Osteoblast (primary cell): ENCODE measurements at places on chromosomes 6 and 20. TPM values are rescaled to one million over a fixed set of nuclear protein-coding genes. Genes with fewer than 3 reads are reported as not detected.

DNA sequence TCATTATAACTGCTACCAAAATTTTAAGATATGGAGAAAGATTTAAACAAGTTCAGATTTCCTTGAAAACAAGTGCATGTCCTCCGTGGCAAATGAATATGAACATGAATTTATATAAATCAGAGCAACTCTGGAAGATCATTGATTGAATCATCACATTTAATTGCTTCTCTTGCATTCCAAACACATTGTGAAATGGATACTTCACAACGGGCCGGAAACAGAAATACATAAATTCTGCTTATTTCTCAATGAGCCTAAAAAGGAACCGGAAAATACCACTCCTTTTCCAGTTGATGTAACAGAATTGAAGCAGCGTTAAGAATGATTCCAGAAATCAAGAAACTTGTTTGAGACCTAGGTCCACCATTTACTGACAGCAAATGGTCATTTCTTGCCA lies 134.6 kb upstream of the BTN3A2 start:
- no peak overlapping the region for H3K27ac ChIP-seq
- no peak for DNase-seq
- no peaks in the 10 kb centered on the region for H3K36me3 ChIP-seq
- H3K4me1 ChIP-seq, result peaks cover 23% of the 10 kb centered on the region

DNA sequence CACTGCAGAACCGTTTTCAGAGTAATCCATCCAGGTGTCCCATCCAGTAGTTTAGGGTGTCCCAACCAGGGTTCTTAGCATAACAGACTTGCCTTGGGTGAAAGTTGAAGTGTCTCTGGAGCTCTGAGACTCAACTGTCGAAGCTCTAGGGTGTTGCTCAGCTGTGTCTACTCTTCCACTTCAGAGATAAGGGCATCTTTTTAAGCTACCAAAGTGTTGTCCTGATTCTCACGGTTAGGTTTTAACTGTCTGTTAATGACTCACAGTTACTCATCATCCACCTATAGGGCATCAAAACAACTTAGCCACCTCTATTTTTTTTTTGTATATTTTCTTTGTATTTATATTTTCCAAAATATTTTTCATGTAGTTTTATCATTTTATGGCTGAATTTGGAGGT lies 36.9 kb upstream of the TBX18 start:
- DNase-seq, result no peak
- peaks cover 10% of the 10 kb centered on the region for H3K4me1 ChIP-seq
- no peak overlapping the region for H3K4me3 ChIP-seq

Gene SLC26A8
- under 0.01 TPM in 1 of 2 replicates, not detected in the other for total RNA-seq

Gene DEFB132
- total RNA-seq, result not detected in 2 replicates

DNA sequence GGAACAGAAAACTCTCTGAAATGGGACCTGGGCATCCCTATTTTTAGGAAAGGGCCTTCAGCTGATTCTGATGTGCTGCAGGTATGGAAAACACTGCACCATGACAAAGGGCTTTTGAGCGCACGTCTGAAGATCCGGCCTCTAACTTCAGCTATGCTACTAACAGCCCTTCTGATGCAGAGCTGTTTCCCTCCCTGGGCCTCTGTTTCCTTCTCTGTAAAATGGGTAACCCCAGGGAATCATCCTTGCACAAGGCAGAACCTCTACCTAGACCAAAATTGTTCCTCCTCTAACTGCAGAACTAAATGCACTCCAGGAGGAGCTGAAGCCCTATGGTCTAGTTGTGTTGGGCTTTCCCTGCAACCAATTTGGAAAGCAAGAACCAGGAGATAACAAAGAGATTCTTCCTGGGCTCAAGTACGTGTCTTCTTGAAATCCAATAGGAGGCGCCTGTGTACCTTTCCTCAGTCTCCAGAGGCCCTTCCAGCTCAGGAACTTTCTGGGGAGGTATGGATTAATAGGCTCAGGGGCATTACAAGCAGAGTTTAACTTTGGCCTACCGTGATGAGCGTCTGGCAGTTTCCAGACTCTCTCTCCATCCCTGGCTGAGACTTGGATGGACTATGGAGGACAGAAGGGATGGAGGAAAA lies 5.9 kb downstream of the GPX5 start:
- H3K27me3 ChIP-seq, result no peaks in the 10 kb centered on the region
- H3K27ac ChIP-seq, result no peak overlapping the region
- no peaks in the 10 kb centered on the region for H3K36me3 ChIP-seq

DNA sequence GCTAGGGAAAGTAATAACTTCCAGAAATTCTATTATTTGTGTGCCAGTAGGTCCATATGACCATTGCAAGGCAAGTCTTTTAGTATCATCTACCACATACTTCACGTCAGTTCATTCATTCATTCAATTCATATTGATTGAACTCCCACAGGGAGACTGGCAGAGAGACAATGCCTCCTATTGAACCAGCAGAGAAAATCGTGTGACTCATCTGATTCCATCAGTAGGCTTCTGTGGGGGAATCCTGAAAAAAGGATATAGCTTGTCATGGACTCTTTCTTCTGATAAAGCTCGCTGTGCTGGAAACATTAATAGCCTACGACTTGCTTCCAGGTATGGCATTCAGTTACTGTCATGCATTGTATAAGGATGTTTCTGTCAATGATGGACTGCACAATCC lies 45.3 kb upstream of the CNR1 start:
- no peaks in the 10 kb centered on the region for H3K36me3 ChIP-seq
- H3K4me3 ChIP-seq, result no peak overlapping the region
- no peaks in the 10 kb centered on the region for H3K27me3 ChIP-seq
- no peaks in the 10 kb centered on the region for H3K4me1 ChIP-seq
- H3K27ac ChIP-seq, result no peak overlapping the region
- no peak for DNase-seq

Gene CALHM4
- not detected in 2 replicates for total RNA-seq

- H3K27me3 ChIP-seq, result no peaks in the 10 kb centered on the region
- H3K27ac ChIP-seq, result no peak overlapping the region
- no peak overlapping the region for H3K4me3 ChIP-seq
- no peaks in the 10 kb centered on the region for H3K36me3 ChIP-seq
These were observed 26.3 kb upstream of the EPM2A start for GRCh38 chr6:145761584-145761983.

- no peaks in the 10 kb centered on the region for H3K27me3 ChIP-seq
- no peak for DNase-seq
- peaks cover 3% of the 10 kb centered on the region for H3K36me3 ChIP-seq
- no peak overlapping the region for H3K27ac ChIP-seq
These were observed 13.8 kb downstream of the ADA start for GRCh38 chr20:44637522-44638372.
